ENCODE measurements at places on chromosomes 12 and 14.

- no peak for DNase-seq
Observed at GRCh38 chr12:66156654-66157053, 13.1 kb downstream of the TMBIM4 start.

- no peak for DNase-seq
Observed at GRCh38 chr12:25320123-25321006, 69.6 kb upstream of the KRAS start.

DNA sequence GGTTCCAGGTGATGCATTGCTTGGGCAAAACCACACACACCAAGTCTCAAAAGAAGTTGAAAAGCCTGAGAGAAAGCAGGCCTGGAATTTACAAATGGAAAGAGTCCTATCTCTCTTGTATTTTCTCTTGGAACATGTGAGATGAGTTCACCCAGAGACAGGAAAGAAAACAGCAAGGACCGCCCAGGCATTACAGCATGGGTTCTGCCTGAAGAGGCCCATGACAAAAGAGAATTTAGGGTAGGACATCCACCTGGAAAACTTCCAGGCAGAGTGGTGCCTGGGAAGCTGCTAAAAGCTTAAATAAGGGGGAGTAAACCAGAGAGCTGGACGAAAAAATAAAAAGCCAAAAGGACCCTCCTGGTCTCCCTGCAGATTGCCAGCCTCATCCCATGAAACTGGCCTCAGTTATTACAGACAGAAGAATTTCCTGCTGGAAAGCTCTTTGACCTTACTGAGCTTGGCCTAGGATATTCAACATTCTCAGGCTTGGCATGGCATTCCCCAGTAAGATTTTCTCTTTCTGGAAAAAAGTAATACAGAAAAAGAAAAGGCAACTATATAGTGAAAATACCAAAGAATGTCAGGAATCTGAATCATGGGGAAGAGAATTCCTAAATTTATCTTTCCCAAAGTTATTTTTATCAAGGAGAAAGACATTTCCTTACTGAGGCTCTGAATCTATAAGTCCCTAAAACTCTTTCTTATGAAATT, 121.3 kb upstream of the NUDT4 start:
- DNase-seq: no peak

GRCh38 chr12:122023339-122024131, 1.9 kb downstream of the BCL7A start:
- no peak for DNase-seq

DNA sequence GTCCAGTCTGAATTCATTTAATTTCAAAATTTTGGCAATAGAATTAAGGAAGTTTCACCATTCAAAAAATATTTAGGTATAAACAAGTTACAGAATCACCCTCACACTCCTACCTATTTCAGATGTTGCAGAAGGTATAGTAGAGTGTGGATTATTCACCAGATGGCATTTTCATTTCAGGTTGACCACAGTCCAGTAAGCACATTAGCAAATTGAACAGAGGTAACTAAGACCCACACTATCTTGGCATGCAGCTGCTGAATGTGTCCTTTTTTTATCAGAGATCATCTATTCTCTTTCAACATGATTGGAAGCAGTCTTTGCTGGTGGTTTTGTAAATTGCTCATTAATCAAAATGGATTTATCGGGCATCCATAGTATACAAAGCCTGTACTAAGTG, 151.8 kb upstream of the GARIN6 start:
- DNase-seq: no peak

- no peak for DNase-seq
Observed at GRCh38 chr12:68479896-68480291, 130.8 kb upstream of the RAP1B start.

DNA sequence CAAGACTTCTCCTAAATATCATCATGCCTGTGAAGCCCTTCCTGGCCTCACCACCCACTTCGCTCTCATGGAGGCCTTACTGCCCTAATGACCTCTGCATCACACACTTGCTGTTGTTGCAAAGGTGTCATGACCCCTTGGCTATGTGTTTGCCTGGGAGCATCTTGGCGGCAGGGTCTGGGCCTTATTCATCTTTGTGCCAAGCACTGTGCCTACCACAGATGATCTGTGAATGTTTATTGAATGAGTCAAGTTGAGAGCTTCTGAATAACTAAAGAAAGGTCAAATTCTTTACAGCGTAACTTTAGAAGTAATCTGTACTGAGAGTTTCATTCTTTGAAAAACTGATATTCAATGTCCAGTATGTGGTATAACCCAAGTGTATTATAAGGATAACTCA, 113.3 kb downstream of the TTC8 start:
- no peak for DNase-seq

DNA sequence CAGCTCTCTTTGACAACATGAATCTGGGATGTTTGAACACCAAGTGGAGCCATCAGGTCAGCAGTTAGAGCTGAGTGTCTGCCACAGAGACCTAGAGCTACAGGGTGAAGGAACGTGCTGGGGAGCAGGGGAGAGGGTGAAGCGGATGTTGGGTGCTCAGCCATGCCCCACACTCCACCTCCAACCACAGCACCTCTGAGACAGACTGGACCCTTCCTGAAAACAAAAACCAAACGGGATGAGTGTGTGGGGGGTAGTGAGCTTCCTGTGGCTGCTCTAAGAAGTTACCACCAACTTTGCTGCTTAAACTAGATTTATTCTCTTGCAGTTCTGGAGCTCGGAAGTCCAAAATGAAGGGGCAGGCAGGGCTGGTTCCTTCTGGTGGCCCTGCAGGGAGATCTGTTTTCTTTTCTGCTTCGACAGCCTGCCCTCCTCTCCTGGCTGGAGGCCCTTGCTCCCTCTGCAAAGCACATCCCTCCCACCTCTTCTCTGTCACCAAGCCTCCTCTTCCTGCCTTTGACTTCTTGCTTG, 5.6 kb upstream of the GOLGA3 start:
- no peak for DNase-seq

All from stimulated activated CD8-positive, alpha-beta memory T cell treated with anti-CD3 and anti-CD28 coated beads, Interleukin-4, amount 100 ng/mL, for 1 hour (primary cell).